ENCODE measurements at places on chromosomes 4 and X.

DNA sequence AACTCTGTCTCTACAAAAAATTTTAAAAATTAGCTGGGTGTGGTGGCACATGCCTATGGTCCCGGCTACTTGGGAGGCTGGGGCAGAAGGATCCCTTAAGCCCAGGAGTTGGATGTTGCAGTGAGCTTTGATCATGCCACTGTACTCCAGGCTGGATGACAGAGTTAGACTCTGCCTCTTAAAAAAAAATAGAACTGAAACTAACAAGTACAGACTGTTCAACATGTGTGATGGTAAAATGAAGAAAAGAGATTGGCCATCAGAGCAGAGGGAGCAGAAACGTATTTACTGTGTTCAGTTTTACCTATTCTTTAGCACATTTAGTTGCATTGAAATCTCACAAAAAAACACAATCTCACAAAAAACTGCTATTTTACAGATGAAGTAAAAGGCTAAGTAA, 77.9 kb upstream of the NAP1L5 start:
- no peak for DNase-seq

- DNase-seq, result no peak
Observed at GRCh38 chr4:28360681-28361080, 1500.0 kb downstream of the STIM2 start.

DNA sequence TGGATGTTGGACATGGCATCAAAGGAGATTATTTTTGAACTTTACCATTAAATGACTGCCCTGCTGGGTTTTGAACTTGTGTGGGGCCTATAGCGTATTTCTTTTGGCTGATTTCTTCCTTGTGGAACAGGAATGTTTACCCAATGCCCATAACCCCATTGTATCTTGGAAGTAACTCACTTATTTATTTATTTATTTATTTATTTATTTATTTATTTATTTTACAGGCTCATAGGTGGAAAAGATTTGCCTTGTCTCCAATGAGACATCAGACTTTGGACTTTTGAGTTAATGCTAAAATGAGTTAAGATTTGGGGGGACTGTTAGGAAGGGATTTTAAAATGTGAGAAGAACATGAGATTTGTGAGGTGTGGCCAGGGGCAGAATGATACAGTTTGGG, 273.1 kb downstream of the SLITRK2 start:
- DNase-seq, result no peak

DNA sequence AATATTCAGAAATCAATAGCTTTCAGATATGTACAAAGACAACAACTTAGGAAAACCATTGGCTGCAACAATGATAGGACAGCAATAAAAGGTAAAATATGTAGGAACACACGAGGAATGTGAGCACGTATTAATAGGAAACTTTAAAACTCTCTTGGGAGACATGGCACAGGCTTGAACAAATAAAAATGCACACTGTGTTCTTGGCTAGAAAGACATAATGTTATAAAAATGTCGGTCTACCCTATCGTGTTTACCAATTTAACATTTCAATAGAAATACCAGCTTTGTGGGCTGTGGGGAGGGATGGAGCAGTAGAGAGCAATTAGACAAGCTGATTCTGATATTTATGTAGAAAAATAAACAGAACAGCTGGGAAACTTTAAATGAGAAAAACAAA, 69.0 kb upstream of the FAM9B start:
- DNase-seq, result no peak

DNA sequence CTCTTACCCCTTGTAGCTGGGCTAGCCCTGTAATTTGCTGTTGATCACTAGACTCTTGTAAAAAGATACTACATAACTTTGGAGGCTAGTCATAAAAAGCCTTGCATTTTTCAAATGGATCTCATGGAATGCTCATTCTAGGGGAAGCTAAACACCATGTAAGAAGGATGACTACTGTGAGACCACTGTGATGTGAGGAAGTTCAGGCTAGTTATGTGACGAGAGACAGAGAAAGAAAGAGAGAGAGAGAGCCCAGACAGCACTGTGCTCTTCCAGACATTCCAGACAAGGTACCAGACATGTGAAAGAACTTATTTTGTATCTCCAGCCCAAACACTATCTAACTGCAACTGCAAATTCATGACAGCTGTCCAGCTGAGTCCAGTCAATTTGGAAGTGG, 404.6 kb upstream of the PITX2 start:
- no peak for DNase-seq

- no peak for DNase-seq
Observed at GRCh38 chrX:149074398-149074797, 430.7 kb downstream of the IDS start.

DNA sequence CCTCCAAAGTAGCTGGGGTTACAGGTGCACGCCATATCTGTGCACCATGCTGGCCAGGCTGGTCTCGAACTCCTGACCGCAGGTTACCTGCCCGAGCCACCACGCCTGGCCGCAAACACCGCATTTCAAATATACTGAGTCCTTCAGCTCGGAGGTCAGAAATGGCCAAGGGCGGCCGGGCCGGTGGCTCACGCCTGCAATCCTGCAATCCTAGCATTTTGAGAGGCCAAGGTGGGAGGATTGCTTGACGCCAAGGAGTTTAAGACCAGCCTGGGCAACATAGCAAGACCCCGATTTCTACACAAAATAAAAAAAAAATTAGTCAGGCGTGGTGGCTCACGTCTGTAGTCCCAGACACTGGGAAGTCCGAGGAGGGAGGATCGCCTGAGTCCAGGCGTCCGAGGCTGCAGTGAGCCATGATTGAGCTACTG, 71.9 kb upstream of the PPP2R3B start:
- no peak for DNase-seq

DNA sequence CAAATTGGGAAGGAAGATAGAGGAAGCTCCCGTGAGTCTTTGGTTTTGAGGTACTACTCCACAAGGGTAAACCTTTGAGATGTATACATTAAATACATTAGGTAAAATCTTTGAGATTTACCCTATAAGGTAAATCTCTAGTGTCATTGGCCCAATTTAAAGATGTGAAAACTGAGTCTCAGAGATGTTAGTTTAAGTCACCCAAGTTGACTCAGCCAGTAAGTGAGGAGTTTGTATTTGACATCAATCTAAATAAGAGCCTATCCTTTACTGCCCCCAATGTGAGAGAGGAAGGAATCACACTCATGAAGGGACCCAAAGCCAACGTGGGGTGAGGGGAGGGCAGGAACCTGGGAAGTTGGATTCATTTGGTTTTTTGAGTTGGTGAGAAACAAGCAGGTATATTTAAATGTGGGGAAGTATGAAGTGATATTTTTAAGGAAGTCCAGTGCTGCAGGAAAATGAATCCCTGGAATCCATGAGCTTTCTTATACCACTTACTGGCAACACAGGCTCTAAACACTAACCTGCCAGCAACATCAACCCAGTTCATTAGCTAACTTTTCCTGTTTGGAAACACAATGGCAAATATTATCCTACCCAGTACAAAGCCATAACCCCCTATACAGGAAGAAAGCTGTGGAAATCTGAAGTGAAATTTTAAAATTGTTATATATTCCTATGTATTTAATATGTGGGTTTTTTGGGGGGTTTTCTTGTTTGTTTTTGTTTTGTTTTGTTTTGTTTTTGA, 55.3 kb downstream of the PALLD start:
- DNase-seq, result no peak

- no peak for DNase-seq
Observed at GRCh38 chrX:47158131-47158530, 13.1 kb downstream of the RBM10 start.

DNA sequence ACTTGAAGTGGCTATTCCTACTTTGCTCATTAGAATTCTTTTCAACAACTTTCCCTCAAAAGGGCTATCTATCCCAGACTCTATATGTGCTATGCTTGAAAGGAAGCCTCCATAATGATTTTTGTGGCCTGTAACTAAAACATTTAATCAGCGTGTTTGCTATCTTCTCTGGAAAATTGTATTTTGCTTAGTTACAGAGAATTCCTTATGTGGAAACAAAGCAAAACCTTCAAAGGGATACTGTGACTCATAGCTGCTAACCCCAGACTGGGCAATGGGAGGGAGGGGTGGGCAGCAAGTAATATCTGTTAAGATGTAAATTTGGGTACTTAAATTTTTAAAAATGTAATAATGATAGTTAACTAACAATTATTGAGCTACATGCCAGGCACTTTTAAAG, 3.7 kb downstream of the SLC25A14 start:
- DNase-seq, result no peak

GRCh38 chrX:13119386-13119785, 75.0 kb upstream of the FAM9C start:
- no peak for DNase-seq

GRCh38 chr4:124903995-124904722, 191.6 kb upstream of the ANKRD50 start:
- no peak for DNase-seq

GRCh38 chrX:113929004-113929403, 654.9 kb upstream of the HTR2C start:
- no peak for DNase-seq

DNA sequence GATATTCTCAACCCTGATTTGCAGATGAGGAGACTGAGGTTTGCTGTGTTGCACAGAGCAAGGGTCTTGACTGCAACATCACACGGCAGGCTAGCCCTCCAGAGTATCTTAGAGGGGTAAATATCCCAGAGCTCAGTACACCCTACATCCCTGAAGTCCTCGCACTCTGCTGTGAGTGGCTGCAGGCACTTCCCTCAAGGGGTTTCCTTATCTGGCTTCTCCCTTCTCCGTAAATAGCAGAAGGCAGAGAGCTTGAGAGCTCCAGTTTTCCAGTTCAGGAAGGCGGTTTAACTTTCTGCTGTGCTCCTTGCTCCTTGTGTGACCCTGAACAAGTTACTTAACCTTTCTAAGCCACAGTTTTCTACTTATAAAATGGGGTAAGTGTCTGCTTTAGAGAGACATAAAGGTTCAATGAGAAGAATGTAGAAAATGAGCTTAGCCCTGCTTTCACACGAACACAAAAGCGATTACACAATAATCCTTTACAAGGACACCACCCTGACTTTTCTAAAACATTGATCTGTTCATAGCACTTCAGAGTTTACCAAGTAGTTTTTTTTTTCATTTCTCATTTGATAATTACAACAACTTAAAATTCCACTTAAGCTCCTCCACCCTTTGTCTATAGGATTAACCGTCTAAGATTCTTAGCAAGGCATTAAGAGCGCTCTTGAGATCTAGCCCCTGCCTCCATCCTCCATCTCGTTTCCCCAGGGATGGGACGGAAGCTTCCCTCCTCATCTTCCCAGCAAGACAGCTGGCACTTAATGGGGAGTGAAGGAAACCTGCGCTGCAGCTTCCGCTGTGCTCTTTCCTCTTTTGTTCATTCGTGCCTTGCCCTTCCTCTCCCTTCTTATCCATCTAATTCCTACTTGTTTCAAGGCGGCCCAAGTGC, 68.4 kb downstream of the TAPT1 start:
- DNase-seq, result no peak

GRCh38 chr4:42519803-42520417, 122.6 kb downstream of the SHISA3 start:
- no peak for DNase-seq

- DNase-seq, result no peak
Observed at GRCh38 chr4:109078724-109079123, 223.7 kb downstream of the COL25A1 start.

DNA sequence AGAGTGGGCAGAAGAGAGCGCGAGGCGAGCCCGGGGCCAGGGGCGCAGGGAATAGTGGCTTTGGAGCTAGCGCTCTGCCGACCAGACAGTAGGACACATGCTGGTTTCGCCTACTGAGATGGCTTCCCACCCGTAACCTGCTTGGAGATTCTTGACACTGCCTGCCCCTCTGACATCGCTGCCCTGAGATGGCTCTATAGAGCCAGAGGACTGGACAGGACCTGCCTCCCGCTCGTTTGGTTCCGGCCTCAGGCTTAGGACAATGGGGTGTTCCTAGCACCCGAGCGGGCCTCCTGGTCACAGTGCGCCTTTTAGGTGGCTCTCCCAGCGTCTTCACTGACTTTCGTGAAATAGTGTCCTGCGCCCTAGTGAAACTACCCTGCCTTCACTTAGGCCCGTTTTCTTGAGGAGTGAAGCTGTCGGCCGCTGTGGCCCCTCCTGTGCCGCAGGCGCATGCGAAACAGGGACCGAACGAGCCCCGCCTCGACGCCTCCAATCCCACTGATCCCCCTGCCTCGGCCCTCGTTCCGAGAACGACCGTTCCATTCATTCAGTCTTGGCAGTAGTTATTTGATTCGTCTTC, 608 bp downstream of the TAF1 start:
- DNase-seq, result no peak

DNA sequence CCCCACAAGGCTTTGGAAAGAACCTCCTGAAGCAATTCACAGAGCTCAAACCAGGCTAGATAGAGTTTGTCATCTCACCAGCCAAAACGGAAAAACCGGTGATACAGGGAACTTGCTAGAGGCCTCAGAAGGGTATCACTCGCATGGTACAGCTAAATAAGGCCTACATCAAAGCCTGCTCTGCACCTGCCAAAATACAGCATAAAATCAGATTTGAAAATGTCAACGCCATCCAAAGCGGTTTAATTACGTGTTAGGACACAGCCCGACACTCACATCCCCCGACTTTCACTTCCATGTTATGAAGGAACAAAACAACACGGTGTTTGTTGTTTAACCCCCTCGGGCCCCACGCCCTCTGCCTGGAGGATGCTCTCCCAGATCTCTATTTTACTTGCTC, 65.0 kb downstream of the MAPK10 start:
- no peak for DNase-seq

DNA sequence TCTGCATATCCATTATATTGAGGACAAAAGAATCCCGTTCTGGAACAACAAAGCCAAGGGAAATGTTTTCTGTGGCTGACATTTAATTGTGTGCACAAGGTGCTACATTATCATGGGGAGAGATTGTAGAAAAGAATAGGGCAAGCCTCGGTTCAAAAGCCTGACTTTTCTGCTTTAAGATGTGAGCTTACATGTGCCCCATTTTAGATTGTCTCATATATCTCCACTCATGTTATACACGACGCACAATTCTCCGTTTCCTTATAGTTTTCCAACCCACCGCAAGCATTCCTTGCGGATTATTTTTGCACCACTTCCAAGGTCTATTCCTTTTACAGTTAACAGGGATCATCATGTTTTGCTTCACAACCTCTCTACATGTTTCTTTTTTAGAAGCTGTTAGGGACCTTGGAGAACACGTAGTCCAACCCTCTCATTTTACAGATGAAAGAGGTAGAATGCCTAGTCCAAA, 99.6 kb upstream of the MAML3 start:
- no peak for DNase-seq

- DNase-seq, result no peak
Observed at GRCh38 chr4:122170775-122171174, 18.6 kb downstream of the BLTP1 start.

DNA sequence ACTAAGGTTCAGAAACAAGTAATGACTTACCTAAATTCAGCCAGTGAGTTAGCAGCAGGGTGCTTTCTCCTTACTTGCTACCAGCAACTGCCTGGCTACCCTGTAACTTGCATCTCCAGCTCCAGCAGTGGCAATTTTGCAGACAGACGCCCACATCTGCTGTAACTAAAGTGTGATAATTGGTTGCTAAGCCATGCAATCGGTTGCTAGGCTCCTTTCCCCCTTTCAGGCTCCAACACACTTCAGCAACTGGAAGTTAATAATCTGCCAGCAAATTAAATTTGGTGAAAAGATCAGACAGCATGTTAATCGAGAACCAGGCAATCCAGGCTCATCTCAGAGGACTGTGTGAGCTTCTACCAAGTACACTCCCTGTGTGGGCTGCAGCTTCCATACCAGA, 24.2 kb upstream of the ARHGEF9 start:
- no peak for DNase-seq

- no peak for DNase-seq
Observed at GRCh38 chrX:51837921-51838320, 55.5 kb upstream of the MAGED1 start.
